ENCODE measurements at places on chromosomes 11 and 22.

DNA sequence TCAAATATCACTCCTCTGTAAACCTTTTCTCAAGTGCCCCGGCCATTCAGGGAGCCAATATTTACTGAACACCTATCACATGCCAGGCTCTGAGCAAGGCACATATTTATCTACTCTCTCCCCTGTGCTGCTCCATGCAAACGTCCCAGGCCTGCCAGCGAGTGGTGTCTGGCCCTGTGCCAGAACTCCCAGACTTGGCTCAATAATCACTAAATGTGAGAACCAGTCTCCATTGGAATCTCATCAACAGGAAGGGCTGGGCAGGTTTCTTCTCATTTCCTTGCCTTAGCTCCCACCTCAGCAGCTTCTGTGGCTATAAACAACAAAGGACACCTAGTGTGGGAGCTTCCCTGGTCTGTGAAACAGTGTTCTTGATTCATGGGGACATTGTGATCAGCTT lies 21.7 kb downstream of the RASSF10 start:
- DNase-seq, result no peak

GRCh38 chr22:34534101-34534500 lies 531.9 kb upstream of the ISX start:
- DNase-seq, result no peak

DNA sequence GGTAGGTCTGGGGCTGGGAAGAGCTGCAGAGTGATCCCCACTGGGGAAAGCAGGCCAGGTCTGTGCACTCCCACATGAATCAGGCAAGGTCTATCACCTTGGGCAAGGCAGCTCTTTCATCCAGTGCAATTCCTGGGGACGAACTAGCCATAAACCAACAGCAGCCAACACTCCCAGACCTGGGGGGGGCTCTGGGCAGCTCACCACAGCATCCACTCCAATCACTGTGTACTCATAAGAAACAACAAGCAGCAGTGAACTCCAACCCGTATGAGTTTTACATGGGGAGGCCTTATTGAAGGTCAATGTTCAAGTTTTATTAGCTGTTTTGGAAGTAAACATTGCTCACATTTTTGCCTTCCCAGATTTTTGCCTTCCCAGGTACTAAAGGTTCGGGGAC lies 157.4 kb upstream of the NAV2 start:
- DNase-seq, result no peak

GRCh38 chr11:118917481-118918127 lies 8.1 kb downstream of the BCL9L start:
- DNase-seq, result no peak

GRCh38 chr11:84720706-84721402 lies 906.3 kb downstream of the DLG2 start:
- no peak for DNase-seq

DNA sequence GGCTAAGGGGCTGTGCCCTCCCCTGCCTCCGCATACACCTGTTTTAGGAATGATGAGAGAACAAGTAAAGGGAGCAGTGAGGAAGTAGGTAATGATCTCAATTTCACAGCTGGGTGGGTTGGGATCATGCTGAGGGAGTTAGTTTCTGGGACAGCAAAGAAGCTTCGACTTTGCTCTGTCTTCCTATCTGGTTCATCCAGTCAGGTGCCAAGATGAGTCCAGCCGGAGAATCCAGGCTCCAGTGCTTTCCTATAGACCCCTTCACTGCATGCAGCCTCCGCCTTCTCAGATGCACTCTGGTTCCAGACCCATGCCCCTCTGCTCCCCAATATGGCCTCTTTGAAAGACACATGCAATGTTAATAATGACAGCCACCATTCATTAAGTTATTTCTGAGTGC lies 119.1 kb upstream of the NCAM1 start:
- DNase-seq, result no peak

DNA sequence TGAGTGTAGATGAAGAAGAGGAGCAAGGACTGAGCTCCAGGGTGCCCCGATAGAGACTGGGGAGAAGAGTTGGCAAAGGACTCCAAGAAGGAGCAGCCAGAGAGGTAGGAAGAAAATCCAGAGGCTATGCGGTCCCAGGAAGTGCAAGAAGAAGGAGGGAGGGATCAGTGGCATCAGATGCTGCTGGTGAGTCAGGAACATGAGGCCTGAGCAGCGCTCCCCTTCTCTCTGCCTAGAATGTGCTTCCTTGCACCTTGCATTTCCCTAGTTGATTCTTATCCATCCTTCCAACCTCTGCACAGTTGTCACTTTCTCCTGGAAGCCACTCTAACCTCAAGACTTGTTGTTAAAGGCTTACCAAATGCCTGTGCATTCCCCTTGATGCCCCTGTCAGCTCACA lies 21.3 kb downstream of the KCNC1 start:
- DNase-seq, result no peak

DNA sequence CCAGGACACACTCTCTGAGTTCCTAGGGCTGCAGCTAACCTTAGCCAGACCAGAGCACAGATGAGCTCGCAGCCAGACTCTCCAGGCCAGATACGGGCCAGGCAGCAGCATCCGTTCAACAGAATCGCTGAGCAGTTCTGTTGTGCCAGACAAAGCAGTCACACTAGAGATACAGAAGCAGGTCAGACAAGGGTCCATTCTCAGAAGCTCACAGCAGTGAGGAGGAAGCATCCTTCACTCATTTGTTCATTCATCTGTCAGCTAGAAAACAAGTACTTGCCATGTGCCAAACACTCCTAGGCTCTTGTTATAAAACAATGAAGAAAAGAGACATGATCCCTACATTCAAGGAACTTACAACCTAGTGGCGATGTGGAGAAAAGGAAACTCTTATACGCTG lies 2.6 kb downstream of the LMO2 start:
- DNase-seq, result no peak

GRCh38 chr22:28171115-28171514 lies 252.1 kb upstream of the PITPNB start:
- no peak for DNase-seq

DNA sequence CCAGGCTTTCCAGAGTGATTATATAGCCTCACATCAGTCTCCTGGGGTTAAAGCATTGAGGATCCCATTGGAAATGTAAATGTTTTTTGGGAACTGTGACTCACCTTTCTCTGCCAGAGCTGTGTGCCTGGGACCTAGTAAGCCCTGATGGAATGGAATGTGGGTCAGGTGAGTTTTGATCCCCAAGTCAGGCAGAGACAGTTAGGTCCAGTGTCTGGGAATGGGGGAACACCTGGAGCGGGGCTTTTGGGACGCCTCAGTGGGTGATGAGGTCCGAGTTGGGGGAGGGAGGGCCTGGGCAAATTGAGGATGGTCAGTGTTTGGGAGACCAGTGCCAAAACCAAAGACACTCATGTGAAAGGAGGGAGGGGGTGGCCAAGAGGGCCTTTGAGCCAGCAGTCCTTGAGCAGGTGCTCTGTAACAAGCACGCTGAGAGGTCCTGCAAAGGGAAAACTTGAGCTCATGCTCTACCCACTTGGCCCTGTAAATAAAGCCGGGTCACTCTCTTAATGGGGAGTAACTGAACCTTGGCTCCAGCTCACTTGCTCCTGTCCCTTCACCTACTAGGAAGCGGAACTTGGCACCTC lies 104.7 kb downstream of the NAV2 start:
- no peak for DNase-seq

DNA sequence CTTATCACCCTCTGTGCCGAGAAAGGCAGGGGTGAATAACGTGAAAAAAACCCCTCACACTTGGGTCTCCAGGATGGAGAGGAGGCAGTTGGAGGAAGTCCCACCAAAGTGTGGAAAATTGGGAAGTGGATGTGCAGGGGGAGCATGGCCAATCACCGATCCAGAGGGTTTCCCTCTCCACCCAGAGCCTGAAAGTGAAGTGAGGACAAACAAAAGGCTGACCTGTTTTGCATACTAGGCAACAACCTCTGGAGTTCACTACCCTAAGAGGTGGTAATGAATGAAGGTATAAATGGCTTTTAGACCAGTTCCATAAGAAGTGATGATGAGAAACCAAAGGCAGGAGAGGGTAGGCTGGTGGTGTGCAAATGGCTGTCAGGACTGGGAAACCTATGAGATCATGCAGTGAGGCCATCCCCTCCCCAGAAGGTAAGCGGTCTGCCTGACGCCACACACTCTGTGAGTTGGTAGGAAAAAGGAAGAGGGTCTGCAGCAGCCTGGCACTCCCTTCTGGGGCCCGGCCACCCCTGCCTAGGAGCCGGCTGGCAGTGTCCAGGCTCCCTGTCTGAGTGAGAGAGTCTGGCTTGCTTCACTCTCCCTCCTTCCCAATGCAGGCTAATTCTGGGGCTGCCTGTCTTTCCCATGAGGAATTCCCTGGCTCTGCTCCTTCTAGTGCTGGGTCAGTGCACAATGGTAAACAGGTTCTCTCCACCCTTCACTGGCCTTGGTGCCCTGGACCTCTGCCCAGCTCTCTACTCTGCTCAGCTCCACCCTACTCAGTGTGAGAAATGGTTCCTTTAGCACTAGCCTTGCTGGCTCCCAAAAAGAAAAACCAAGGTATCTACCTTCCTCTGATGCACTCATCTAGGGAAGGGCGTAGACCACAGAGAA lies 15.6 kb downstream of the TBC1D10A start:
- no peak for DNase-seq

GRCh38 chr11:41121600-41121999 lies 337.9 kb downstream of the LRRC4C start:
- DNase-seq, result no peak

DNA sequence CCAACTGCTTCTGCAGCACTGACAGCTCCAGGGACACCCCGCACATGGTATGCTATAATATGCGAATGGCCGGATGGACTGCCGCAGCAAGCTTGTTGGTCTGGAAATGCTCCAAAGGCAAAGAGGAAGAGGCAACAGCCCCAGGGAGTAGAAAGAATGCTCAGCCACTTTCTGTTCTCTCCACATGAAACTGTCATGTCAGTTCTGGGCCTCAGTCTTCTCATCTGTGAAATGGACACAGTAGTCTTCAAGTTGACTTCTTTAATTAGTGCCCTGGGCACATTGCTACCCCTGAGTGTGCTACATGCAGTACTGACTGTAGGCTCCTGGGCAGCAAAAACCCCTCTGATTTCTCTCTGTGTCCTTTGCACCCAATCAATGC lies 19.9 kb downstream of the IL10RA start:
- no peak for DNase-seq

DNA sequence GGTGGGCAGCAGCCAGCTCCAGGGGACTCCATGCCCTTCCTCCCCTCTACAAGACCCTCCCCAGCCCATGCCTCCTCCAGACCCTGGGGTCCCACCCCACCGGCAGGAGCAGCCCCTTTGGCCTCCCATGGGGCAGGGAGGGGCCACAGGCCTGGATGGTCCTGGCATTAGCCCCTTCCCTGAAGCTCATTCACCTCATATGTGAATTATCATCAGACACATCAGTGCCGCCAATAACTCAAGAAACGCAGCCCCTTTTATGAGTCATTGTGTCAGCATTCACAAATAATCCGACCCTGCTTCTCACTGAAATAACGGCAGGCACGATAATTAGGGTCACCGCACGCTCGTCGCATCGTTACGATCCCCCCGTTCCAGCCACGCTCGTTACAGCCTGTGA lies 124.2 kb downstream of the BRD1 start:
- DNase-seq, result no peak

GRCh38 chr22:43085658-43086606 lies 3.3 kb downstream of the TTLL1 start:
- no peak for DNase-seq

DNA sequence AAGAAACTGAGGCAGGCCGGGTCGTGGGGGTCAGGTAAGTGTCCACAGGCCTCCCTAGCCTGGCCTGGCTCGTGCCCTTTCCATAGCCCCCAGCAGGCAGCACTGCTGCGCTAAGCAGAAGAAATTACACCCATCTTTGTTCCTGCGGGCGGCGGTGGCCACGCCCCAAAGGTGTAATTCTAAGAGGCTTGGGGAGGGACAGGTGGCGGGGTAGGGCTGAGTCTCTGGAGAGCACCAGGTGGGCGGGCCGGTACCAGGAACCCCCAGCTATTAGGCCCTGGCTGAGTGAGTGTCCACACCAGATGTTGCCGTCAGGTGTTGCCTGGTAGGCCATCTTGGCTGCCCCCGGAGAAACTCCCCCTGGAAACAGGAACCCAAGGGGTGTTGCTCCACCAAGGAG lies 12.3 kb upstream of the ARAP1 start:
- no peak for DNase-seq

- no peak for DNase-seq
Measured at GRCh38 chr11:35605706-35606105, 12.6 kb upstream of the FJX1 start.

DNA sequence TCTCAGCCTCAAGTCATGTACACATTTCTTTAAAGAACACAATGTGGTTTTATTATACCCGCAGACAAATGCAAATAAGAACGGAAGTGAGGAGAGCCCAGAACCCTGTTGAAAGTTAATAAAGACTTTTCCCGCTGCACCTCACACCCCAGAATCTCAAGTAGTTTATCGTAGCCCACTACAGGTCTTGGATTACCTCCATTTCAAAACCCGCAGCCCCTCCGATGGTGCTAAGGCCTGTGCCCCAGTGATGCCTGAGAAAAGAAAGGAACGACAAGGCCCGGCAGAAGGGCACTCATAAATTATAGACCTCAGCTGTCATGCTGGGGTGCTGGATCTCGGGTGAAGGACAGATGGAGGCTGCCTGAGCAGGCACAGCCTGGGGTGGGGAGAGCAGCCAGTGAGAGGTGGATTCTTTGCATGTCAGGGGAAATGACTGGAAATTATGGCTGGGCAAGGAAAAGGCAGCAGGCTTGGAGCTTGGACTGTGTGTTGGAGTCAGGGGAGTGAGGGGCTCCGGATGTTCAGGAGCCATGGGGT lies 354.1 kb downstream of the NTM start:
- no peak for DNase-seq

Measured in stimulated activated CD8-positive, alpha-beta memory T cell treated with anti-CD3 and anti-CD28 coated beads, Interleukin-4, amount 100 ng/mL, for 1 hour (primary cell).